CD4-positive, alpha-beta T cell treated with Interleukin-17A for 4 hours (primary cell): ENCODE measurements at places on chromosomes 3 and 15.

DNA sequence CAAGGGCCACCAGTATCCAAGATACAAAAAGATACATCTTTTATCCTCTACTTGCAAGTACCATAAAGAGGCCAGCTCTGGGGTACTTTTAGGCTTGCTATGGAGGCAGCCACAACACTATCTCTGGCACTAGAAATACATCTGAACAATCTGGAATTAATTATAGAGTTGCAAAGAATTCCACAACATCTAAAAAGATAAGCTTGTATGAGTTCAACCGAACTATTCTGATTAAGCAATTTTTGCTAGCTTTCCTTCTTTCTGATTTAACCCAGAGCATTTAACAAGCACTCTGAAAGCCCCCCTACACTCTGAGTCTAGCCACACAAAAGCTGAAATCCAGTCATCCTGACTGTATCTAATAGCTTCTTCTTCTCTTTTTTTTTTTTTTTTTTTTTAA lies 95.4 kb downstream of the FRMD5 start:
- DNase-seq: no peak

DNA sequence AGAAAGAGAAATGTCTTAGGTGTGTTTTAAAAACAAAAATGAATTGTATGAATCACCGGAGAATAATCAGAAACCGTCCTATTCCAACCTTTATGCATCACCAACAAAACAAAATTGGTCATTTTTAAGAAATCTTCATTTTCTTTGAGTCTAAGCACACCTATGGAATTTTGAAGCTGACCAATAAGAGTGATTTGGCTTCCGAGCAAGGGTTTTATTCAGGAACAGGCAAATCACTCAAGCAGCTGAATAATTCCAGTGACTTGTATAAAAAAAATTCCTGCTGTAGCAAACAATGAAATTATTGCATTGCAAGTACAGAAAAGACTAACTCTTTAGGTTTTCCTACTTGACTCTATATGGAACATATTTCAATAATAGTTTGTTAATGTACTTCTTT lies 83.8 kb upstream of the FNDC3B start:
- no peak for DNase-seq

DNA sequence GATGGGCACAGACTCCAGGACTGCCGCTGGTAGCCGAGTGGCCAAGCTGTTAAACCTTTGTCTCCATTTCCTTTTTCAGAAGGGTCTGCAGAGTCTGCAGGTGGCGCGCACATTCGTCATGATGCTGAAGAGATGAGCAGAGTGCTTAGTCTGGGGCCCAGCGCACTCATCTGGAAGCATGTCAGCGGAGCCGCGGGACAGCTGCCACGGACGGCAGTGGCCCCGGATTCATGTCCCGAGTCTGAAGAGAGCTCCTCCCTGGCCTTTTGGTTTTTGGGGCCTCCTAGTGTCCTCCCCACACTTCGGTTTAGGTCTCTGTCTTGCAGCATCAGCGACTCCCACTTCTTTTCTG lies 42.6 kb downstream of the KLHL25 start:
- DNase-seq: peak; percentile 2

GRCh38 chr3:94965867-94966475 lies 903.1 kb downstream of the NSUN3 start:
- no peak for DNase-seq

- DNase-seq: no peak
Measured at GRCh38 chr3:53287131-53287629, 31.4 kb upstream of the TKT start.

DNA sequence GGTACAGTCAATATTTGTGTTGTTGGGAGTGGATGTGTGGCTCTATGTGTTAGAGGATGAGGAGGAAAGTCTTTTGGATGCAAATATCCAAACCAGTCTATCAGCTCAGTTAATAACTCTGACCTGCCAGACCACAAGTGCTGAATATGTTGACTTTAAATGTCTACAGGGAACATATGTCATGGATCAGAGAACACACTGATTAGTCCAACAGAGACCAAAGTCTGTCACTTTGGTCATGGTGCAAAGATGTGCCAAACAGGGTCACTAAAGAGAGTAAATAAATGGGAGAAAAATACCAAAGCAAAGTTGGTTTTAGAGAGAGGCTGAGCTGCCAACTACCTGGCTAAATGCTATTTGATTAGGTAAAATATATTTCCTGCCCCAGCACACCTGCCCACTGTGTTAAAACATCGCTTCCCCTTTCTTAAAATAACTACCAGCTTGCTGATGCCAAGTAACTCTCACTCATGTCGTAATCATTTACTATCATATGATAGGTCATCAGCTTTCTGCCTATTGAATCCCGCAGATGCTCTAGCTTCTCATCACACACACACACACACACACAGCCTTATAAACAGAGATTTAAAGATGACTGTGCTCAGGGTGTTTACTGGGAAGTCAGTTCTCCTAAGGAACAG lies 173.3 kb downstream of the PDZRN3 start:
- no peak for DNase-seq

DNA sequence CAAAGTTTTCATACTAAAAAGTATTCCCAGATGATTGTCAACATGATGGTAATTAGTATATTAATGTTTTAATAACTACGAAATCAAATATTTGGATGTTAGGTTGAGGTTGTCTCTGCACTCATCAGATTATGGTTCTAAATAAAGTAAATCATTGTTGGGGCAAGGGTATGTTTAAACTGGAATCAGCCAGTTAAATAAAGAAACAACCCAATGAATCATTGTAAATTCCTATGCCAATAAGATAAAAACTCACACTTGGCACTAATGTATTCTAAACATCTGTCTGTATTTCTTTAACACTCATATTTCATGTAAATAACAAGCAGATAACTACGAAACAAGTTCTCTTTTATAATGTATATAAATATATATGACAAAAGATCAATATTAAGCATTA lies 92.7 kb downstream of the PEAK1 start:
- no peak for DNase-seq

DNA sequence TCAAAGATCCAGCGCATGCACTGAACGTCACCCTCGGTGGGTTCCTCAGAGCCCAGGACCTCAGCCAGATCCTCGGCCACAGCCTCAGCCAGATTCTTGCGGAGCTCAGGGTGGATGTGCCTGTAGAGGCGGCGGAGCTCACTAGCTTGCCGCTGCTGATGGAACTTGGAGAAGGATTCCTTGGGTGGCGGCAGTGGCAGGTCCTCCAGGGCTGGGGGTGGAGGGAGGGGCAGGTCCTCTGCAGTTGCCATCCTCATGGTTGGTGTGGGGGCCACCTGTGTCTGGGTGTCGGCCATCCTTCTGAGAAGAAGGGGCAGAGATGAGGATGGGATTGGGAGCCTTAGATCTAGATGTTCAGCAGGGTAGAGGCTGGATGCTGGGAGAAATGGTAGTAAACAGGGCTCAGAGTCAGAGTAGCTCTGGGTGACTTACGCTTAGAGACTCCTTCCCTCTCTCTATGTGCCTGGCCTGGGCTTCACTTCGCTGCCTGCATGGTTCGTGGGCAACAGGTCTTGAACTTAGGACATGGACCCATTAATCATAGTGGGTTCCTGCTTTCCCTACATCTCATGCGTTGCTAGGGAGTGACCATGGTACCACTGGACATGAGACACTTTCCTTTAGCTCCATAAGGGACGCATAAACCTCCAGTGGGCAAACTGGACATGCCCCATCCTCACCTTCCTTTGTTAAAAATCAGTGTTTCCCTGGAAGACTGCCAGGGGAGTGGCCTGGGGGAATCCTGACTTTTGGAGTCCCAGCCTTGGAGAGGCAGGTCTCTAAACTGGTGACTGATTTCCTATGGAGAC lies 3.0 kb downstream of the XIRP1 start:
- DNase-seq: no peak

DNA sequence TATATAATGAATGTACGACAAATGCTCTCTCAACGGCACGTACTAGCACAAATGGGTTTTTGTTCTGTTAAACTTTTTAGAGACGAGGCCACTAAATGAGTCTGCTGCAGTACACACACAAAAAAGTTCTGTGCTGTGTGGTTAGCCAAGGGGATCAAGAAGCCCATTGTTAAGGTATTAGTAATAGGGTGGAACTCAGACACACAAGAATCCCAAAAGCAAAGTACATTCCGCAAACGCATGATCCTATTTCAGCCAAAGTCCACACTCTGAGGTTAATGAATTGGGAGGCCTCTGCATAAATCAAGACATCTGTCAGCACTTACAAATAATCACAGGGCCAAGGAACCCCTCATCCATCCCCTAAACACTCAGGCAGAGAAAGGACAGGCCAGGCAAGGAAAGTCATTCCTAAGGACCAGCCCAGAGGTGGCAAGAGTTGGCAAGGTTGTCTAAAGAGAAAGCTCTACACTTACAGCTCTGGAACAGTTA lies 12.1 kb downstream of the OSBPL10 start:
- DNase-seq: no peak

GRCh38 chr3:193782276-193782647 lies 189.3 kb downstream of the OPA1 start:
- DNase-seq: no peak

- no peak for DNase-seq
Measured at GRCh38 chr15:91627473-91628278, 225.8 kb upstream of the SLCO3A1 start.

GRCh38 chr3:148796799-148797198 lies 30.8 kb upstream of the CPB1 start:
- DNase-seq: no peak

DNA sequence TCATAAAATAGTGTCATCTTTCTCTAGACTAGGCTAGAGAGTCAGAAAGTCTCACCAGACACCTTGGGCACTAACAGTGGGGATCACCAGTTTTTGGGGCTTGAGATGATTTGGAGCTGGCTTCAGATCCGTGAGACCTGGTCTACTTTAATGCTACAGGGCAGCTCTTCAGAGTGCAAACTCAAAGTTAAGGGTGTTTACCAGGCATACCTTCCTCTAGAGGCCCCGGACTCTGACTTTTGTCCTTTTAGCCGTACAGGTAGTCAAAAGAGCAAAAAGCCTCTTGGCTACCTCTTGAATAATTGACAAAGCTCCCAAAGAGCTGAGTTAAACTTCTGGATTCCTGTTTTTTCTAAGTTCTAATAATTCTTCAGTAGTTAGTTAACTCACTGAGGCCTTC lies 41.4 kb upstream of the CCR4 start:
- DNase-seq: no peak

DNA sequence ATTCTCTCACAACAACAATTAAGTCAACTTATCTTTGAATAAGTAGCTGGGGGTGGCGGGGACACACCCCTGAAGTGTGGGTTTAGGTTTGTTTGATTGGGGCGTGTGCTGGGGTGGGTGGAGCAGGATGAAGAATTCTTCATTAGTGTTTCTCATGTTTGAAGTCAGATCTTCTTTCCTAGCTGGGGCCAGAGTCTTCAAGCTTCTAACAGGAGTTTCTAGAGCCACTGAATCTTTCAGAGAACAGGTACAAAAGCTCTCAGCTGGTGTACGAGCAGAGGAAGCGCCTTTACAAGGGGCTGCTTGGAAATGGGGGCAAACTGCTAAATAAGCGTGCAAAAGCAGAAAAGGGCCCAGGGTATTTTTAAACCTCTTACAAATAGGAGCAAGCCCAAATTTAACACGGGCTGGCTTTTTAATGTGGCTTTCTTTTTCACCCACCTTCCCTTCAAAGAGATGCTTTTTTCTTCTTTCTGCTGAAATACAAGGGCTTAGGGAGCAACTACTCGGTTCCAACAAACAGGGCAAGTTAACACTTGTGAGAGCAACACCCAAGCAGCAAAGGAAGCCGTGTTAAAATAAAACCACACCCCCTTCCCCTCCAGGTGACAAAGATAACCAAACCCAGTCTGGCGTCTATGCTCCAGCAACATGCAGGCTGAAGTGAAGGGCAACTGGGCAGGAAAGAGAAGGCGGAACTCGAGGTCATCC lies 86.9 kb upstream of the RASGRP1 start:
- peak; percentile 82 for DNase-seq

- DNase-seq: no peak
Measured at GRCh38 chr3:37198996-37199395, 24.6 kb upstream of the LRRFIP2 start.

- DNase-seq: no peak
Measured at GRCh38 chr3:20064387-20064786, 24.1 kb downstream of the KAT2B start.

GRCh38 chr3:331881-332280 lies 135.3 kb downstream of the CHL1 start:
- no peak for DNase-seq
